HS-27A (cell line): ENCODE measurements at places on chromosomes 7 and 10.

DNA sequence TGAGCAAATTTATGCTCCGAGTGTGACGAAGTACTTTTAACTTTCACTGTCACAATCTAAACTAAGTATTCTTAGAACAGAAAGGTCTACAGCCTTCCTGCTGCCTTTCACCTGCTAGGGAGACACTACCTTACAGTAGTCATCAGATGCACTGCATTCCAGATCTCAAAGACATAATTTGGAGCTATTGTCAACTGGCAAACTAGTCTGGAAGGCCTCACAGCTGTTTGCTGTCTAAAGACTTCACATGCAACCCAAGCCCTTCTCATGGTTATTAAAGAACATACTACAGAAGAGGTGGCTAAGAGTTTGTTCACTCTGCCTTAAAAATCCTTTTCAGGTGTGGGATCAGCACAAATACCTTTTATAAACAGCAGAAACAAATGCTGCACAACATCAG lies 91.8 kb upstream of the KCNIP2 start:
- no peak for DNase-seq

DNA sequence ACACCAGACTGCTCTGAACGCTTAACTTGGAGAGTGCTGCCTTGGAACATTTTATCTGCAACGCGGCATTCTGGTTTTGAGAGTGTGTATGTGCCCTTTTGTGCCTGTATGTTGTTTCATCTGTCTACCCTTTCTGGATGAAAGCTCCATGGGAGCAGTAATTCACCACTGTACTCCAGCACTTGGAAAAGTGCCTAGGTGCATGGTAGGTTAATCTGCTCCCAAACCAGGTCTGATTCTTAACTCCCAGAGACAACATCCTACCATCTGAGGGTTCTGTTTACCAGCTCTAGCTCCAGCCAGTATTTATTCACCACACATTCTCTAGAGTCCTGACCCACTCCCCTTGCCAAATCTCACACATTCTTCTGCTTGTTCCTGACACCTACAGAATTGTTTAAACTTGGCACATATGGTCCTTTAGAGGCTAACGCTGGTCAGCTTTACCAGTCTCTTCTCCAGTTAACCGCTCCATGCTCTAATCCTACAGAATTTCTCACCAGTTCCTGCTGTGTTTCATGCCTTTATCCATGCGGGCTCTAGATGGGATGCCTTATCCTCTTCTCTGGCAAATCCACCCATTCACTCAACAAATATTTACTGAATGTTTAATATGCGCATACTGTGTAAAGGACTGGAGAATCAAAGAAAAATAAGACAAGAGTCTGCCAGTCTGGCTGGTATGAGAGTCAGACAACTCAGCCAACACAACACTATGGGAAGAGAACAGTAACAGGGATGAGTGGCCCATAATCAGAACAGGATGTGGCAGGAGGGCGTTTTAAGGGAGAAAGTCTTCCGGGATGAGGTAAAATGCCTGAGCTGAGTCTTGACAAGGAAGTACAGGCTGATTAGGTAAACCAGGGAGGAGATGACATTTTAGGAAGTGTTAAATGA lies 46.3 kb downstream of the MTPN start:
- no peak for DNase-seq

DNA sequence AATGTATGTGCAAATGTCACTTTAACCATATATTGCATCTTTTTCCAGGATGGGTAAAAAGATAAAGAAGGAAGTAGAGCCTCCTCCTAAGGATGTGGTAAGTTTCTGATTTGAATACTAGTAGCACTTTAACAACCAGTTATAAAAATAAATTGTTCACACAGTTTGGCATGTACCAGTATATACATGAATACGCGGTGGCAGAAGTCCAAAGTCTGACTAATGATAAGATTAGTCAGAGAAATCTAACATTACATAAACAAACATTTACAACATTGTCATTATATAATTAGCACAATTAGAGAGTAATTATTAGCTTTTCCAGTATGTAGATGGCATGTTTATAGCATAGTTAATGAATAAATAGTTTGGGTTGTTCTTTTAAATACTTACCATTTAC lies 4.1 kb downstream of the ARMC3 start:
- DNase-seq, result peak; percentile 7

- no peak for DNase-seq
Observed at GRCh38 chr10:132111871-132112341, 46.2 kb downstream of the JAKMIP3 start.

DNA sequence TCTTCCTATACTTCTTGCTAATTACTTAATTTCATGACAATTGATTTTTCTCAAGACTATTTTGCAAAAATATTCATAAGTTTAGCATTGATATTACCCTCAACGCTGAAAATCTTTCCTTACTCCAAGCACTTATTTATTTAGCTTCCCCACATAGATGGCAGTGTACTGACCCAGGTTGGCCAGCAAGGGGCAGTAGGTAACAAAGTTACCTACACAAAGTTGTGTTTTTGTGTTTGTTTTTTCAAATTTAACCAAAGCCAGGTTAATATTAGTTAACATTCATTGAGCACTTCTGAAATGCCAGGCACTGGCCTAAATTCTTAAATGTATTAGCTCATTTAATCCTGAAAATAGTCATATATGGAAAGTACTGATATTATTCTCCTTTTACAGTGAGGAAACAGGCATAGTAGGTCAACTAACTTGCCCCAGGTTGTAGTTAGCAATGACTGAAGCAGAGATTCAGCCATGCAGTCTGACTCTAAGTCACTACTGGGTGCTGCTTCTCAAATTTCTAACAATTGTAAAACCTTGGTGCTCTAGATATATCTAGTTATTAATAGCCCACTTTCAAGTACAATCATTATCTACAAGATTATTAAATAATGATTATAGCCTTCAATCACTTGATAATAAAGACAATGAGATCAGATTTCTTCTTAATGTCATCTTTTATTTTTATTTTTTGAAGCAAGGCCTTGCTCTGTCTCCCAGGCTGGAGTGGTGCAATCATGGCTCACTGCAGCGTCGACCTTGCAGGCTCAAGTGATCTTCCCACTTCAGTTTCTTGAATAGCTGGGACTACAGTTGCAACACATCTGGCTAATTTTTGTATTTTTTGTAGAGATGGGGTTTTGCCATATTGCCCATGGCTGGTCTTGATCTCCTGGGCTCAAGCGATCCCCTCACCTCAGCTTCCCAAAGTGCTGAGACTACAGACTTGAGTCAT lies 5.8 kb upstream of the GGCT start:
- no peak for DNase-seq

- no peak for DNase-seq
Observed at GRCh38 chr7:132433301-132433700, 143.0 kb downstream of the PLXNA4 start.

- no peak for DNase-seq
Observed at GRCh38 chr10:120744040-120744439, 107.1 kb upstream of the WDR11 start.

DNA sequence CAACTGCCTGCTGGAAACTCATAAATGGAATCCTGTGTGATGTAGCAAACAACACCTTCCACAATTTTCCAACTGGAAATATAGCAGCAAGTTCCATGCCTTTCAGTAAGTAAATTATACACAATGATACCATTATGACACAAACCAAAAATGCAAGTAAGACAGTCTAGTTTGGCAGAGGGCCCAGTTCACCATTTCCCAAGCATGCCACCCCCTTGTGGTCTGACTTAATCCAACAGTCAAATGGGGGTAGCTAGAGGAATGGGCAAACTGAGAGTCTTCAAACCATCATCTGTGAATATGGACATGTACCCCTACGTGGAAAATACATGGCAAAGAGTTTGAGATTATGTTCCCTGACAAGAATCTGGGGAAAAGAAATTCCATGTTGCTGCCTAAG lies 137.6 kb upstream of the VWC2 start:
- DNase-seq, result no peak

GRCh38 chr10:72392571-72392970 lies 37.9 kb upstream of the DNAJB12 start:
- DNase-seq, result no peak
